ENCODE measurements at places on chromosomes 7 and 10.

DNA sequence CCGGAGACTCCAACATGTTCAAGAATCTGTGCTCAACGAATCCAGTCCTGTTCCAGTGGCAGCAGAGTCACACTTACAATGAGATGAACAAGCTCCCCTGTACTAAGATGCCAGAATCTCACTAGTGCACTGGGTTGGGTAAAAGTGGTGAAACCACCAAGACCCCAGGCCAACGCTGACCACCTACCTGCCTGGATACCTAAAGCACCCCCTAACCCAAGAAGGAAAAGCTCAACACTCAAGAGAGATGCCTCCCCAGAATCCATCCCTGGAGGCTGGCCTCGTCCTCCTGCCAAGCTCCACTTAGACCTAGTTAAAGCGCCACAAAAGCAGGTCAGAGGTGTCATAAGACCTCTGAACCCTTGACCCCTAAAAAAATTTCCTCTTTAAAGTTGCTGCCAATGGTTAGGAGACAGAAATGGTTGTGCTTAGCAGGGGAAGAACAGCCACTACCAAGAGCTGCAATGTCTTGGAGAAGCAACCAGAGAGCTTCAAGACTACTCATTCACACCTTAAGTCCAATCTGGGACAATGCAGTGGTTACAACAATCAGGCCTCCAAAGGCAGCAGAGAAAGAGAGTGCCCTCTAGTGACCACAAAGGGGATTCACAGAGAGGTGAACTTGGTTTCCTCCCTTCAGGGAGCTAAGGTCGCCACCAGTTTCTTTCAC lies 94.6 kb upstream of the MACROH2A2 start:
- DNase-seq = no peak

DNA sequence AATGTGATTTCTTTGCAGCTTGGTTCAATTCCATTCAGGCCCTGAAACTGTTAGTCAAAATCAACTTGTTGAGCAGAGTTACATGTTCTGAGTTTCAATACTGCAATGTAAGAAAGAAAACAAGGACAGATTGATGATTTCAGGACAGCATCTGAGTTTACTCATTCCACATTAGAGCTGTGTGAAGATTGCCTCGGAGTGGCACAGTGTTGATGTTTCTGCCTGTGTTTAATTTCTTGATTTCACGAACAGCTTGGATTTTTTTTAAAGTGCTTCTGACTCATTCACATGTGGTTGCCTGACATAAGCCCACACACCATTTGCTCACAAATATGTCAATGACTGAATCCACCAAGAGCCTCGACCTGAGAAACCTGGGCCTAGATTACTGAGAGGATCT lies 101.2 kb upstream of the PARD3 start:
- no peak for DNase-seq

DNA sequence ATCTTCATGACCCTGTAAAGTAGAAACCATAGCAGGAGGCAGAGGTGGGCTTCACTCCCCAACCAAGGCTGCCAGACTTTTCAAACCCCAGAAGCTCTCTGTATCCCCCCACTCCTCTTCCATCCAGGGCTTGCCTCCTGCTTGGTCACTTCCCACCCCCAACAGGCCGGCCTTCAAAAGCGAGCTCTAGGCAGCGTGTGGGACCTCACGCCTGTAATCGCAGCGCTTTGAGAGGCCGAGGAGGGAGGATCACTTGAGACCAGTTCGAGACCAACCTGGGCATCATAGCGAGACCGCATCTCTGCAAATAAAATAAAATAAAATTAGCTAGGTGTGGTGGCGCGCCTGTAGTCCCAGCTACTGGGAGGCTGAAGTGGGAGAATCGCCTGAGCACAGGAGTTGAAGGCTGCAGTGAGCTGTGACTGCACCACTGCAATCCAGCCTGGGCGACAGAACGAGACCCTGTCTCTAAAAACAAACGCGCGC lies 743 bp upstream of the POR start:
- DNase-seq = no peak

DNA sequence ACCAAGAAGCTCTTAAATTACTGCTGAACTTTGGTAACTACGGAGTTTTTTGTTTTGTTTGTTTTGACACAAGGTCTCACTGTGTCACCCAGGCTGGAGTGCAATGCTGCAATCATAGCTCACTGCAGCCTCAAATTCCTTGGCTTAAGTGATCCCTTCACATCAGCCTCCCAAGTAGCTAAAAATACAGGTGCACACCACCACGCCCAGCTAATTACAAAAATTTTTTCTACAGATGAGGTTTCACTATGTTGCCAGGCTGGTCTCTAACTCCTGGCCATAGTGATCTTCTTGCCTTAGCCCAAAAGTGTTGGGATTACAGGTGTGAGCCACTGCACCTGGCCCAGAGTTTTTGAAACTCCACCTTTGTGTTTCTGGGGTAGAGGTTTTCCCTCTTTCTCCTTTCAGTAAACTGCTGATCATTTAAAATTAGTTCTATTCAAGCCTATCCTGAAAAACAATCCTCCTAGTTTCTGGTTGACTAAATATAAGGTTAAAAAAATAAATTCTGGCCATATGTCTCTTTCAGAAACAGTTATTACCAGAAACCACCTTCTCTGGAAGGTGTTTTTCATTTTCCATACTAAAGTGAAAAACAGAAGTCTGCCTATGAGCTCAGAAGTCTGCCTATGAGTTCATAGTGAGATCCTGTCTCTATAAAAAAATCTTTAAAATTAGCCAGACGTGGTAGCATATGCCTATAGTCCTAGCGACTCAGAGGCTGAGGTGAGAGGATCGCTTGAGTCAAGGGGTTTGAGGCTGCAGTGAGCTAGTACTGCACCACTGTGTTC lies 63.9 kb downstream of the VOPP1 start:
- no peak for DNase-seq

DNA sequence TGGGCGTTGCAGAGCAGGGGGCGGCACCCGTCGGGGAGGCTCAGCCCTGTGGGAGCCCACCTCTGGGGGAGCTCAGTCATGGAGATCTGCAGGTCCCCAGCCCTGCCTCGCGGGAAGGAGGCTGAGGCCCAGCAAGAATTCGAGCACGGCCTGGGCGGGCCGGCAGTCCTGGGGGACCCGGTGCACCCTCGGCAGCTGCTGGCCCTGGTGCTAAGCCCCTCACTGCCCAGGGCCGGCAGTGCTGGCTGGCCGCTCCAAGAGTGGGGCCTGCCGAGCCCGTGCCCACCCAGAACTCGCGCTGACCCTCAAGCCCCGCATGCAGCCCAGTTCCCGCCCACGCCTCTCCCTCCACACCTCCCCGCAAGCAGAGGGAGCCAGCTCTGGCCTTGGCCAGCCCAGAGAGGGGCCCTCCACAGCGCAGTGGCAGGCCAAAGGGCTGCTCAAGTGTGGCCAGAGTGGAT lies 76.2 kb downstream of the TMEM26 start:
- DNase-seq = no peak

- no peak for DNase-seq
Observed at GRCh38 chr7:110645060-110645459, 445.9 kb upstream of the LRRN3 start.

- DNase-seq = no peak
Observed at GRCh38 chr10:25604591-25604990, 329.4 kb upstream of the MYO3A start.
